ENCODE measurements at places on chromosomes 3 and 15. TPM values are rescaled to one million over a fixed set of nuclear protein-coding genes. Genes with fewer than 3 reads are reported as not detected.

DNA sequence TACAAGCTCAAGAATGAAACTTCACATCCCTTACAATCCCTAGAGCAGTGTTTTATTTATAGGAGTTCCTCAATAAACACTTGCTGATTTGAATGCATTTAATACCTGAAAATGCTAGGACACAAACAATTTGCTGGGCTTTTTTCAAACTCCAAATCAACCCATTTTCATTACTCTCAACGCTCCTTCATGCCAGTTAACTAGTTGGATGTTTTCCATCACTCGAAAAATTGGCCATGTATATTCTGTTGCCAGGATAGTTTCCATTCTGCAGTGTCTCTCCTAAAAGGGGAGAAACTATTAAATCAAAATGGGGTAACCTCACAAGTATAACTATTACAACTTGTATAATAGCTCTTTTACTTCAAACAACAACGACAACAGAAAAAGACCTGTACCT lies 1.2 kb downstream of the GBE1 start:
- peak; percentile 5 for DNase-seq

DNA sequence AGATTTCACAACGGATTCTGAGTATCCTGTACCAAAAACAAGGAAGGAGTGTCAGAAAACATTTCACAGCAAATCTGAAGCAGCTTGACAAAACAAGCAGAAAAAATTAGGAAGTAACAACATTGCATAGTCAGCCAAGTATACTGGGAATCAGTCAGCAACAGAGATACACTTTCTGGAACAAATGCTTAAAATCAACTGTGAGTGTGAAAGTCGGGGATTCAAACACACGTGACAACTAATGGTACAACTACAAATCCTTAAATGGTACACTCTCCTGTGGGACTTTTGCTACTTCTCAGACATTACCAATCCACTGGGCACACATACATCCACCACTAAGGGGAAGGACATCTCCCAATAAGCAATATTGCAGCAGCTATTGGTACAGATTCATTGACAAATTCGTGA lies 296.6 kb upstream of the MME start:
- no peak for DNase-seq

GHSR gene
- not detected for total RNA-seq

DNA sequence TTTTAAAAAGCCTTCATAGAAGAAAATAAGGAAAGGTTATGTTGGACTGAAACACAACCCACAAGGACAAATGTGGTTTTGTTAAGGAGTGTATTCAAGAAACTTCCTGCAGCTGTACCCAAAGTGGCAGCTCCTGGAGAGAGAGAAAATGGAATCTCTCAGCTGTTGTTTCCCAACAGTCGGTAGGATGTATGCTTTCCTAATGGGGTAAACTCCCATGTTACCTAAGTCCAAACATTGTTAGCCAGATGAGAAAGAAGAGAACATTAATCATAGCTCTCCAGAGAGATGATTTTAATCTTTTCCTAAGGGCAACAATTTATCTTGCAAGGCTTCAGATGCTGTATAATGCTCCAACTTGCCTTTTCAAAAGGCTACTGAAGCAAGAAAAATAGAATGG lies 22.6 kb upstream of the TEX9 start:
- no peak for DNase-seq

KBTBD13 gene
- not detected for total RNA-seq

GRCh38 chr3:62875558-62876002 lies 364 bp upstream of the CADPS start:
- no peak for DNase-seq

DNA sequence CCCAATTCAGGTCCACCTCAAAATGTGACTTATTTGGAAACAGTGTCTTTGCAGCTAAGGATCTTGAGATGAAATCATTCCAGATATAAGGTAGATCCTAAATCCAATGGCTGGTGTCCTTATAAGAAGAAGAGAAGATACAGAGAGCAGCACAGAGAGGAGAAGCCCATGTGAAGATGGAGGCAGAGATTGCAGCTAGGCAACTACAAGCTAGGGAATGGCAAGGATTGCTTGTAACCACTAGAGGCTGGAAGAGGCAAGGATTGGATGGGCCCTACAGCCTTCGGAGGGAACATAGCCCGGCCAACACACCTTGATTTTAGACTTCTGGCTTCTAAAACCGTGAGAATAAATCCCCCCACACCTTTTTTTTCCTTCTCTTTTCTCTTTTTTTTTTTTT lies 38.5 kb downstream of the SYN2 start:
- no peak for DNase-seq

DNA sequence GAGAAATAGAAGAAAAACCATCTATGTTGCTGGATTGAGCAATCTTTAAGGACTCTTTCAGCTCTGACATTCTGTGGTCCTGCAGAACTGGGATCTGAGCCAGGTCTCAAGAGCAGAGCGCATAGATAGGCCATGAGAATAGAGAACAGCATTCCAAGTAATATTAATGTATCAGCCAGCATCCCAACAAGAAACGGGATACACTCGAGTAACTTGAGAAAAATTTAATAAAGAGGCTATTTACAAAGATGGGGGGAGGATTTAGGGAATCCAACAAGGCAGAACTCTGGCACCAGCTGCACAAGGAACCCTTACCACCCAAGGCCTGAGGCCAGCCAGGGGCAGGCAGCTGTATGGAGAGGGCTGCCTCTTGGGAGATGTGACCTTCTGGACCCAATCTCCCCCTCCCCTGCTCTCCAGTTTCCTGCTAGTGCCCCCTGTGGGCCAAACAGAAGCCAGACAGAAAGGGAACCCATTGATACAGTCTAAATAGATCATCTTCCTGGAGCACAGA lies 8.2 kb downstream of the TMOD2 start:
- DNase-seq = no peak

MEGF11 gene
- total RNA-seq = not detected

ERICH6 gene
- not detected for total RNA-seq

ECT2 gene
- 5.1 TPM for total RNA-seq

GABRB3 gene
- total RNA-seq = not detected

NR2E3 gene
- total RNA-seq = not detected

- no peak for DNase-seq
Measured at GRCh38 chr15:25777037-25777436, 86.1 kb downstream of the ATP10A start.
